Cardiac fibroblast (primary cell): ENCODE measurements at places on chromosomes 7 and 10.

DNA sequence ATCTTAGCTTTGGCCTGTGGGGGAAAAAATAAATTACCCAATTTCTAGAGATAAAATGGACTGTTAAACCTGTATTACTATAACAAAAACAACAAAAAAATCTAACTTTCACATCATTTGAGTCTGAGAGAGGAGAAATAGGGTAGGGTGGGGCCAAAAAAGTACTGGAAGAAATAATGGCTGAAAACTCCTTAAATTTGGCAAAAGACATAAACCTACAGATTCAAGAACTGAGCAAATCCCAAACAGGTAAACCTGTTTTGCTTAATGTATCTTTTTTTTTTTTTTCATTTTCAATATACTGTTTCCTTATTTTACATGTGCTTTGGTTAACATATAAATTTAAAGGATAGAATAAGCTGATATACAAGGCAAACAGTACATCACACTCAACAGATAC is 27.1 kb downstream of the SYPL1 start:
- DNase-seq = no peak

DNA sequence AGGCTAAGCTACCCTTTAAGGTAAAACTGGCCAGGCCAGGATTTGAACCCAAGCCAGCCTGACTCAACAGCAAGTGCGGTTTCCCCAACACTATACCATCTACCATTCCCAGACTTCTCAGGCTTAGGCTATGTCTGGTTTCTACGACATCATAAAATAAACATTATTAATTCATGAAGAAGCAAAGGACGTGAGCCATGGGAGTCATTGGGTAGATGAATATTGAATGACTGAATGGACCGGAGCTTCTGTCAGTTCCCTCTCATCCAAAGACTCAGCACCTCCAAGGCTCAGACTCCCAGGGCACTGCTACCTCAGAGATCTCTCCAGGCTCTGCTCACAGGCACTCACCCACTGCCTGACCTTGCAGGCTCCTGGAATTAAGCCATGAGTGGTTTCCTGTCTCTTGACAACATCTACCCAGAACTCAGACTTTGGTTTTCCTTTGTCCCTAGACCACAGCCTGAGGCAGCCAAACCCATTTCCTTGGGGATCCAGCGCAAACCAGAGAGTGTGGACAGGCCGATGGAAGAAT is 64.6 kb upstream of the STEAP1B start:
- DNase-seq = peak; percentile 94

GRCh38 chr10:16490511-16490910 is 31.2 kb downstream of the C1QL3 start:
- DNase-seq = no peak

DNA sequence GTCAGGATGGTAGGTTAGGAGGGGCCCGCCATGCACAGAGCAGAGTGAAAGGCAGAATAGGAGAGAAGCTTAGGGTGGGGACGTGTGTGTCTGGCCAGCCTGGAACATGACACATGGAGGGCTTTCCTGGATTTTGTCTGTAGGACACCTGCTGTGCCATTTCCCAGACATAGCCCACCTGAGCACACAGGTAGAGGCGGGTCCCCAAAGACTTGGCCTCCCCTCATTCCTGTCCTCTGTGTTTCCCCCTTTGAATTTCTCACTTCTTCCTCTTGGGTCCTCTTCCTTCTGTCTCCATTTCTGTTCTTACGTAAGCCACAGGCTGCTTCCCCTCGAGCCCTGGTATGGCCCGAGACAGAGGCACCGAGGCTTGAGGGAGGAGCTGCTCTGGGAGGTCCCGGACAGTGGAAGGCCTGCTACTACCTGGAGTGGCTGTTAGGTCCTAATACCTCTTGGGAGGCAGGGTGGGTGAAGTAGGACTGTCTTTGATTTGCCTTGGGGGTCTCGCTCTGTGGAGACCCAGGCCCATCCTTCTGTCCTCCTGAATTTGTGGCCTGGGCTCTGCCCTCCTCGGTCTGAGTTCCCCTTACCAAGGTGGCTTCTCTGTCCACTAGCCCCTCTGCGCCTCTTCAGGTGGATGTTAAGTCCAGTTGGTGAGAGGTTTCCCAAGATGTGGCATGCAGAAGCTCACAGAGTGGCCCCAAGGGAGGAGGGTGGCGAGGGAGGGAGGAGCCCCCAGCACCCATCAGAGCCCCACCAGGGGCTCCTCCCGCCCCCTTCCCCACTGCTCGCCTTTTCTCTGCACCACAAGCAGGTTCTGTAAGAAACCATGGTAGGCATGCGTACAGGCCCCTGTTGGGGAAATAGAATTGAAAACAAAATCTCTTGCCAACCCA is 5.5 kb downstream of the ZNF775 start:
- DNase-seq = no peak

- no peak for DNase-seq
These were observed 14.1 kb downstream of the TRPV6 start for GRCh38 chr7:142871260-142872105.

- peak; percentile 19 for DNase-seq
These were observed 28.1 kb upstream of the NPVF start for GRCh38 chr7:25256333-25256819.

DNA sequence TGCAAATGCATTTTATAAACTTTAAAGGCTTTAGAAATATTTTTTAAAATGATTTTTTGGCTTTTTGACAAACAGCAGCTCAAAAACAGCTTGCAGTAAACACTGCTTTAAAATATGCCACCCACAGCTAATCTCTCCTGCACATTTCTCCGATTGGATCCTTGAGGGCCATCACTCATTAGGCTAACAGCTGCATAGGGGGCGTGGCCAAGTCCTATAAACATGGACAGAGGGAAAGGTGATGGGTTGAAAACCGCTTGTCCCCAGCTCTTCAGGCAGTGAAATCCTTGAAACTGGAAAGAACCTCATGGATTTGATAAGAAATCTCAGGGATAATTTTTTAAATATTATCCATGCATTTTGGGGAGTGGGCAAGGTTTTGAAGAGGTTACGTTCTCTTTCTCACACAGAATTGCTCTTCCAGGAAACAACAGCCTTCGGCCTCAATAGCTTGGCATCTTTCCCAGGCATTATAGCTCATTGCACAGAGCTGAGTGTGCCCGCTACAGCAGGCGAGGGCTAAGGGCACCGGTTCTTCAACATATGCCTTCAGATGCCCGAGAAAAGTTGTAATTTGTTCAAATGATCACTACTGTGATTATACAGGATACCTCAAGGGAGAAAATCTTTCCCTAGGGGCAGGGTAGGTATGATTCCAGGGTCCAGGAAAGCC is 1.7 kb downstream of the PLEKHS1 start:
- no peak for DNase-seq

GRCh38 chr7:16811551-16811950 is 6.8 kb upstream of the AGR2 start:
- DNase-seq = peak; percentile 72

DNA sequence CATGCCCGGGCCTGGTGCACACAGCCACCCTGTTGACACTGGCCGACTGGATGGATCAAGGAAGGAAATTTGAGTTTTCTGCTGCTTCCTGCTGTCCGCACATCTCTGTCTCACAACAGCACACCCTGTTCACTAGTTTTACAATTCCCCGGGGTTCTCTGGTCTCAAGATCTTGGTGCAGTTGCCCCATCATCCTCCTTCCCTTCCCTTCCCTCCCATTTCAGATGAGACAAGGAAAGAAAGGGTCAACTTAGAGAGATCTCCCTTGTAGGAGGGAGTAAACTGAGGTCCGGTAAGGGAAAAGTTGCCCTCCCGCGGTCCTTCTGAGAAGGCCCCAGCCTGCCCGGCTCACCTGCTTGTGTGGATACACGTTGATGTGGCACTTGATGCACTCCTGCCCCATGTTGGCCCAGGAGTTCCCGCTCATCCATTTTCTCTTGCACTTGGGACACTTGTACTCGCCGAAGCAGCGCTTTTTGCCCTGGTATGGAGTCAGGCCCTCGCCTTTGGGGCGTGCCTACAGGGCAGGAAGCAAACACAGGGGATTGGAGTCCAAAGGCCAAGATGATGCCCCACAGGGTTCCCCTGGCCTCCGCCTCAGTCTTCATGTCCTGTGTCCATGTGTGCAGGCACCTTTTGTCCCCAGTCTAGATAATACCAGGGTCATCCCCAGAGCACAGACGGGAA is 46.8 kb downstream of the PPIF start:
- no peak for DNase-seq

GRCh38 chr10:11242443-11243387 is 225.0 kb downstream of the CELF2 start:
- peak; percentile 1 for DNase-seq

DNA sequence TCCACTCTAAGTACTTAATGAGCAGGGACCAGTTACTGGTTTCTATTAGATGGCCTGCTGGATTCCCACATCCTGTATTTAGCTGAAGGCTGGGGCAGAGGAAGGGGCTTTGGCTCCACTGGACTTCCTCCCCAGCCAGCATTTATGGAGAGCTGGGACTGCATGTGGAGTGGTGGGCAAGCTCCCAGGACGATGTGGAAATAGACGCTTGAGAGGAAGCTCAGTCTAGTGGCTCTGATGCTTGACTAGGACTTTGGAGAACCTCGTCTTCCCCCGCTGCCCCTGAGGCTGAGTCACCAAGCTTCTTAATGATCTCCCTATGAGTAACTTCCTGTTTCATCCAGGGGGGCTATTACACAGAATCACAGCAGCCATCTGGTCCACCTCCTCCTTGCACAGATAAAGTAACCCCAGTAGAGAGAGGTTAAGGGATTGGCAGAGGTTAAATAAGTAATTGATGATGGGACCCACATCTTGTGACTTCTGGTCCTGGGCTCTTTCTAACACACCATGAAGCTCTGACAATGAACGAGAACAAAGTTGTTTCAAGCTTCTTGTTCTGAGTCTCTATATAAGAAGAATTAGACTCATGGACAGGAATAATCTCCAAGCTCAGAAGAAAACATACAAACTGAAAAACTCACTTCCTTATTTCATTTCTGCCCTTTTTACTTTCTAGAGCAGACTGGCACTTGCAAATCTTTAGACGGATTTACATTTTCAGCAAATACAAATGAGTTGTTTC is 126.2 kb downstream of the PRPF18 start:
- peak; percentile 98 for DNase-seq

GRCh38 chr7:108211382-108212201 is 81.4 kb upstream of the LAMB4 start:
- peak; percentile 53 for DNase-seq

DNA sequence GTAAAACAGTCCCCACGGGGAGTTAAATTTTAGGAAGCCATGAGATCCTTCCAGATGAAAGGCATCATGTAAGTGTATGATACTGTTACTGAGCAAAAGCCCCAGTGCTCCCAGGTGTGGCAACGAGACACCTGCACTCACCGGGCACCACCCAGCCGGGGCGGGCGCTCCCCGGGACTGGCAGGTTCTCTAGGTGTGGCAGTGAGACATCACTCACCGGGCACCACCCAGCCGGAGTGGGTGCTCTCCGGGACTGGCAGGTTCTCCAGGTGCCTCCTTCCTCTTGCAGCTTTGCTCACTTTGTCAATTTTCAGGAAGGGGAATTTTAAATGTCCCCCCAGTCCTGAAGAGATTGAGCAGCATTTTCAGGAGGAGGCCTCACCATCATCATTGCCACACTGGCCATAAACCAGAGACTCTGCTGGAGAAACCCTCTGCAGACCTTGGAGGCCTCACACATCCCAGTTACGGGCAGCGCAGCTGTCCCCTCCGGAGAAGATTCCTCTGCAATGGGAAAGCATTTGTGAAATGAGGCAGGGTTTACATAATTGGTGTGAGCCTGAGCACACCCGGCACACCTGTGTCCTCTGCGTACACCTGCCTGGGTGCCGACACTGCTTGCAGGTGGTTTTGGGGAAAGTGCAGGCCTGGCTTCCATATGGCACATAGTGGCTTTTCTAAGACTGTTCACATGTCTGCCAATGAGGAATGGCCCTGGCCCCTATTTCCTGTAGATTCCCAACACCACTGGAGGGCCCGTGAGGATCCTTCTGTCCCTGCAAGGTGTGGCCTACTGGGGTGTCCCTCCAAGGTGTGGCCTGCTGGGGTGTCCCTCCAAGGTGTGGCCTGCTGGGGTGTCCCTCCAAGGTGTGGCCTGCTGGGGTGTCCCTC is 191.4 kb downstream of the EBF3 start:
- no peak for DNase-seq

DNA sequence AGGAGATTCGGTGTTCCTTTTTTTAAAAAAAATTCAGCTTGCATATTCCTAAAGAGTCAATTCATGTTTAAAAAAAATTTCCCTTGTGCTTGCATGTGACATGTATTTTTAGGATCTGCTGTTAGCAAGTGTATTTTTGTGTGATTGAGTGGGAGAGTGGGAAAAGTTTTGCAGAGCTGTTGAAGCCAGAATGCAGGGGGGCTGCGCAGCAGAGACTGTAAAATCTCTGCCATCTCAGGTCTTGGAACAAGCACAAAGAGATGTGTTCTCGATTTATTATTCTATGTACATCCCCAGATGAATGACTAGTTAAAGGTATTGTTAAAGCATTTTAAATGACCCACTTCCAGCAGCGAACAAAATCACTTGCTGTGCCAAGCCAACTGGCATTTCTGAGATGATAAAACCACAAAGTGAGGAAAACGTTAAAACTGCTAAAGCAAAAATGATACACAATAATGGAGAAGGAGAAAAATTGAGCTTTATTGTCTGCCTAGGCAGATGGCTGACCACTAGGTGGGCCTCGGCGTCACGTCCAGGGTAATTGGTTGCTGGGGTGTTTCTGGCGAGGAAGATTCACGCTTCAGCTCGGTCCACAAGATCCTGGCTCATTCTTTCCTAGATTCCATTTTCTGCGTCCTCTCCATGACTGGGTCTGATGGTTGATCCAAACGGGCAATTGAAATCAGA is 67.0 kb upstream of the ATRNL1 start:
- DNase-seq = no peak

- DNase-seq = no peak
These were observed 40.1 kb downstream of the GPAM start for GRCh38 chr10:112143420-112143819.

DNA sequence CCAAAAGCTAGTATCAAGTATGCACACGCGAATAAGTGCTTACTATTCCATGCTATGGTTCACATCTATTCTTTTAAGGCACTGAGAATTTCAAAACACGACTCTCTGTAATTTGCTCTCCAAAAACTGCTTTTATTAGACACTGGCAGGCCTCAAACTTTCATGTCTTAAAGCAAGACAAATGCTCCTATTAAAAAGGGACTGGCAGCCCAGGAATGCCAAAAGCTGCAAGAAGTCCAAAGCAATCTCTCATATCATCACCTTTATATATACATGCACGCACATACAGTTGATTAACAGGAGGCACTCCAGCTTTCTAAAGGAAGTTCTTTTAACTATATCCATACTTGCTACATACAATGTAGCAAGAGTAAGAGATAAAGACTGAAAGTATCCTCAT is 34.8 kb downstream of the UBE2H start:
- DNase-seq = no peak

DNA sequence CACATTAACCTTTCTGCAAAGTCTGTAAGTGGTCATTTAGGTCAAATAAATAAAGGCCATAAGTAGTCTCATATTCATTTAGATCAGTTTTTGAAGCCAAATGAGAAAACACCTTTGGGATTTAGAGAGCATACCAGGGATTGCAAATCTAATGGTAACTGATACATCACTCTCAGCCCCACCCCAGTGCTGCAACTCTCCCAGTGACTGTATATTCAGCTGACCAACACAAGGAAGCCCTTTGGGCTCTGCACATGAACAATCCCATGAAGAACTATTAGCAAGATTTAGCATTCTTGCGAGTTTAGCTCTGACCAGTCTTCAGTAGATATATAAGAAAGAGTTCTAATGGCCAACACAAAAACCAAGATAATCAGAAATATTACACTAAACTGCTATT is 252.3 kb downstream of the CSTF2T start:
- DNase-seq = peak; percentile 32
